Immature natural killer cell (primary cell): ENCODE measurements at places on chromosomes 4 and X.

DNA sequence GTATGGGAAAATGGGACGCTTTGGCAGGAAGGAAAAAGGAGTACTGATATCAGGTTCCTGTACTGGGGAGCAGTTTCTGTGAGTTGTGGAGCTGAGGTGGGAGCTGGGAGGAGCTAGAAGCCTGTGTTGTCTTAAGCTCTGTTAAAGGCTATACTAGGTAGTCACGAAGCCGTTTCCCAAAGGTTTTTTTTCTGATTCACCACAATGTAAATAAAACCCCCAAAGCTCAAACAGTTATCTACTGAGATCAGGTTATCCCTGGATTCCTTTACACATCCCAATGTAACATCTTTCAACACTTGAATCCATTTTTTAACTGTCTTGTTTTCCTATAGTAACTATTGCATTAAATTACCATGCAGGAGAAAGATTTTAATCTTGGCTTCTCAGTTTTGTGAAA lies 297.4 kb upstream of the SFRP2 start:
- no peak overlapping the region for H3K4me3 ChIP-seq
- H3K27ac ChIP-seq: no peak overlapping the region
- H3K36me3 ChIP-seq: no peaks in the 10 kb centered on the region
- no peak for DNase-seq
- H3K27me3 ChIP-seq: peaks cover 2% of the 10 kb centered on the region

DNA sequence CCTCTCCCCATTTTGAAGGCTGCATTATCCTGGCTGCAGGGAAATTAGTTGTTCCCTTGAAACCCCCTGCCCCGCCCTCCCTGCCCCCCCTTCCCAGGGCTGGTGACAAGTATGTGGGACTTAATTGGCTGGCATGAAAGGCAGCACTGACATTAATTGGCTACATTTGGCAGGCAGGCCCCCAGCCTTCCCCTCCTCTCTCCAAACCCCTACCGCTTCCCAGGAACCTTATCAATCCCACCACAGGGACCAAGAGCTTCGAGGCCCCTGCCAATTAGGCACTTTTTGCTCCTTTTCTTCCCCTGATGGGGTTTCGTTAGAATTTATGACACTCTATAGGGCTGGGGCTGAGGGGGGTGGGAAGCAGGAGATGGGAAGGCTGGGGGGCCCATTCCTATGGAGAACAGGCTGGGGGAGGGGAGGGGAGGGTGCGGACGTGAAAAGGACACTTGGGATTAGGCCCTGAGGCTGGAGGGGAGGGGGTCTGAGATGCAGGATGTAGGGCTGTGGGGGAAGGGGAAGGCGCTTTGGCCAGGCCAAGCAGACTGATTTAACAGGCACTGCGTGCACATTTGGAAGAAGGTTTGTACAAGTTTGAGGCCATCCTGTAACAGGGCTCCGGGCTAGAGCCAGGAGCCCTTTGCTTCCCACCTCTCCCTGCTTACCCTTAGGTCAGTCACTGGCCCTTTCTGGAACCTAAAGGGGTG lies 52.2 kb downstream of the EFNB1 start:
- no peaks in the 10 kb centered on the region for H3K4me1 ChIP-seq
- no peak overlapping the region for H3K4me3 ChIP-seq
- H3K27ac ChIP-seq: no peak overlapping the region
- H3K27me3 ChIP-seq: no peaks in the 10 kb centered on the region

DNA sequence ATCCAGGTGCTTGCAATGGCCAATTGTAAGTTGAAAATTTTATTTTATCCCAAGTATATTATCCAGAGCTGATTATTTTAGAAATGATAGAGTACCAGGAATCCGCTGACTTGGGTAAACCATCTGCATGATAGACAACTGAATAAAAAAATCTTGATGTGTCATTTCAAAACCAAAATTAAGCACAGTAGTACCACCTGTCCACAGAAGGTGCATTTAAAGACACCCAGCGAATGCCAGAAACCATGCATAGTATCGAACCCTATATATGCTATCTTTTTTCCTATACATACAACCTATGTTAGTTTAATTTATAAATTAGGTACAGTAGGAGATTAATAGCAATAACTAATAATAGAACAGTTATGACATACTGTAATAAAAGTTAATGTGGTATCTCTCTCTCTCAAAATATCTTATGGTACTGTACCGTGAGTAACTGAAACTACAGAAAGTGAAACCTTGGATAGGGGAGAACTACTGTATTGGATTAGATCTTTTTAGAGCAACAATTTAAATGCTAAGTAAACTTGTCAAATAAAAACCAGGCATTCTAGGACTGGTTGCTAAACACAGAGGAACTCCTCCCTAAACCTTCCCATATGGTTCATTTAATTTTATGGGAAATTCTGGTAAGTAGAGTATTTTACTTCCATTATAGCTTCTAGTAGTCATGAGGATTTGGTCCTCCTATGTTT lies 6.2 kb downstream of the NEIL3 start:
- no peaks in the 10 kb centered on the region for H3K36me3 ChIP-seq
- peak overlapping the region; percentile 75 for H3K4me3 ChIP-seq
- DNase-seq: no peak
- no peaks in the 10 kb centered on the region for H3K27me3 ChIP-seq
- peak overlapping the region; percentile 82 for H3K27ac ChIP-seq
- H3K4me1 ChIP-seq: peaks cover 30% of the 10 kb centered on the region

- H3K4me1 ChIP-seq: peaks cover 50% of the 10 kb centered on the region
- H3K27ac ChIP-seq: no peak overlapping the region
- no peak overlapping the region for H3K4me3 ChIP-seq
- H3K36me3 ChIP-seq: peaks cover 4% of the 10 kb centered on the region
- H3K27me3 ChIP-seq: peaks cover 3% of the 10 kb centered on the region
These were observed 159.2 kb upstream of the NDST4 start for GRCh38 chr4:115272594-115272993.

DNA sequence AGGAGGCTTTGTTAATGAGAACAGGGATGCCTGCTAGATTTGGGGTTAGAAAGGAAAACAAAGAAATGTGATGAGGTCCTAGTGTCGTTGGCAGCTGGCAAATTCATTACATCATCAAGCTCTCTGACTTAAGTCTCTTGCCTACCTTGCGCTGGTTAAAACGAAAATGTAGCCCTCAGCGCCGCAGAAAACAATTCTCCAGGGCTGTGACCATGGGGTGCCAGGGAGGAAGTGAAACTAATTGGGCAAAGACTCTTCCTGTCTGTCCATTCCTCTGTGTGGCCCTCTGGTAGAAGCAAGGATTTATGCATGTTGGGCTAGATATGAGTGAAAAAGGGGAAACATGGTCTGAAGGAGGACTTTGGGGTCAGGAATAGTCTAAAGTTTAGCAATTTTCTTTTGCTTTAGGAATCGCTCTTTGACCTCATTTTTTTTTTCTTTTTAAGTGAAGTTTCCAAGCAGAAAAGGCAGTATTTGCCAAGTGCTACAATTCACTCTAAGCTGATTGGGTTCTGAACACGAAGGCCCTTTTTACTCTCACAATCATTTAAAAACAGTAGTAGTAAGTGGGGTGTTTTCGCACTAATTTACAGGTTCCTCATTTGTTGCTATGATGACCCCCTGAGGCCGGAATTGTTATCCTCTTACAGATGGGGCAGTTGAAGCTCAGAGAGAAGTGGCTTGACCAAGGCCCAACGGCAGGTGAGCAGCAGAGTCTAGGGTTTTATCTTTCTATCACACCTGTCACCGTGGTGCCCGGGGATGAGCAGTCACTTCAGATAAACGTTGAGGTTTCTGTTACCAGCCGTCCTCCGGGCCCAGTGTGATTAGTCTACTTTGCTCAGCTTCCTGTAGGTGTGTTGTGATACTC lies 27.3 kb upstream of the CHRNA9 start:
- H3K27me3 ChIP-seq: peaks cover 7% of the 10 kb centered on the region
- H3K4me1 ChIP-seq: peaks cover 66% of the 10 kb centered on the region
- DNase-seq: peak; percentile 52
- H3K36me3 ChIP-seq: no peaks in the 10 kb centered on the region

DNA sequence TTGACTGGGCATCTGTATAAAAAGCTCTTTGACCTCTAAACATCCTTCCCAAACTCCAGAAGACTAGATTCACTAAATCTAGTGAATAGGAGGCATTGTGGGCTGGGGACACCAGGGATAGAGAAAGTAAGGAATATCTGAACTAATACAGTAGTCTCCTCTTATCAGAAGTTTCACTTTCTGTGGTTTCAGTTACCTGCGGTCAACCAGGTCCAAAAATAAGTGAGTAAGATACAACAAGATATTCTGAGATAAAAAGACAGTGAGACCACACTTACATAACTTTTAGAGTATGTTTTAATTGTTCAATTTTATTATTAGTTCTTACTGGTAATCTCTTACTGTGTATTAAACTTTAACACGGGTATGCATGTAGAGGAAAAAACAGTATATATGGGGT lies 376.5 kb downstream of the HNRNPD start:
- H3K4me3 ChIP-seq: no peak overlapping the region
- no peaks in the 10 kb centered on the region for H3K27me3 ChIP-seq
- H3K36me3 ChIP-seq: no peaks in the 10 kb centered on the region
- no peaks in the 10 kb centered on the region for H3K4me1 ChIP-seq
- no peak overlapping the region for H3K27ac ChIP-seq
- no peak for DNase-seq

DNA sequence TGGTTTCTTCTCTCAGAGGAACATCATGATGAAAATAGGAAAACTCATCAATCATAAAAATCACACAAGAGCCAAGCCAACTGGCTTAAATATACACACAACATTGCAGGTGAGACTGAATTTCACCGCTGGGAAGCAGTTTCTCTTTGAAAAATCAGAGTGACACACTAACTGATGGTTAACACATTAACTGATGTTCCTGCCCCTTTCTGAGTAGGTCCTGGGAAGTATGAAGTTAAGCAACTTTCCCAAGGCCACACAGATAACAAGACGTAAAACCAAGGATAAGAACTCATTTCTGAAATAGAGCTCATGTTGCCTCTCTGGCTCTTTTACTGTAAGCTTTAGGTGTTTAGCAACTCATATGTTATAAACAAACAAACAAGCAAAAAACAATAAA lies 813.7 kb upstream of the HS3ST1 start:
- peaks cover 4% of the 10 kb centered on the region for H3K36me3 ChIP-seq
- H3K4me3 ChIP-seq: no peak overlapping the region
- H3K27me3 ChIP-seq: no peaks in the 10 kb centered on the region

DNA sequence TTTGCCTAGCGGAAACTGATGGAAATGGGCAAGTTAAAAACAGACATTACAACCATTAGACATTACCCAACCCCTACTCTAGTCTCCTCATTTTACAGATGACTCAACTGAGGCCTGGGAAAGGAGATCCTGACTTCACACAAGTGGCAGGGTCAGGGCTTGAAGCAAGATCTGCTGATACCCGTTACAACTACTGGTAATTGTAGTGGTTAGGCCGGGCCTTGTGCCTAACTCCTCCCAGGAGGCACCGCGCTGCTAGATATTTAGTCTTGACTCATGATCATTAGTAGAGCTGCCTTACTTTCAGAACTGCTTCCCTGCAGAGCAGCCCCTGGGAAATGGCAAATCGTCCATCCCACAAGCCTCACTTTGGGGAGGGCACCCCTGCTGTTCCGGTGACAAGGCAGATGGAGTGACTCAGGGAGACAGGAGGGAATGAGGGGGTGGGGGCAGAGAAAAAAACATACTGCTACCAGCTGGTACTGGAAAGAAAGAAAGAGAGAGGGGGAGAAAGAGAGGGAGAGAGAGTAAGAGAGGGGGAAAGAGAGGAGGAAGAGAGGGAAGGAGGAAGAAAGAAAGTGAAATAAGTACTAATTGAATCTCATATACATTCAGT lies 12.2 kb downstream of the ARHGEF6 start:
- no peak for DNase-seq

DNA sequence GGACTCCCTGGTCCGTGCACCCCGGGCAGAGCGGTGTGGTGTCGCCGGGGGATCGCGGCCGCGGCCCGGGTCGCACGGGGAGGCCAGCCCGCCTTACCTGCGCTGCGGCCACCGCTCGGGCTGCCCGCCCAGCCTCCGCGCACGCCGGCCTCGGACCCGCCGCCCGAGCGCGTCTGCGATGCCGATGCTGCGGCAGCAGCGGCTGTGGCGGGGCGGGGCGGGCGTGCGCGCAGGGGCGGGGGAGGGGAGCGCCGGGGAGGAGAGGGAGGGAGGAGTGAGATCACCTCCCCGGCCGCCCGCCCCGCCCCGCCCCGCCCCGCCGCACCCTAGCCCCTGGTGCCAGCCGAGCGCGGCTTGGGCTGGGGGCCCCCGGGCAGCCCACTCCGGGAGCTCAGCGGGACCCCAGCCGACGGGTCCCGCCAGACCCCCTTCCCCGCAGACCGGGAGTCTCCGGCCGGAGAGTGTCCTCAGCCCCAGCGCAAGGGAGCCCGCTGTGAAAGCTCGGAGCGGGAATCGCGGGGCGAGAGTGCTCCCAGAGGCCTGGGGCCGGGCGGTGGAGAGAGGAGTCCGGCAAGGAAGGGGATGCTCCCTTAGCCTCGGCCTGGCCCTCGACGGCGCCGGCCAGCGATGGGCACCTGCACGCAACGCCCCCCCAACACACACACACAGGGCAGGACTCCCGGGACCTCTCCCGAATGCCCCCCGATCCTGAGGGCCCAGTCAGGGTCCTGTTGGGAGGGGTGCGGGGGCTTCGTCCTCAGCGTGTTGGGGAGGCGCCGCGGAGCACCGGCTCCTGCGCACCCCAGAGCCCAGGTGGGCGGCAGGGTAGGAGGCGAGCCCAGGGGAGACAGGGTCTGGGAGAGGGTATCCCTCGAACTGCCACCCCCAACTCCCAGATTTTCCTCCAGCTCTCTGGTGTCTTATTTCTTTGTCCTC lies at the start of gene L1CAM:
Gene L1CAM (minus strand): TSS at position 206 of the 936 bp plus-strand sequence. CDS start 10,337 bp downstream, outside the sequence.
- DNase-seq: no peak
- peaks cover 9% of the 10 kb centered on the region for H3K27me3 ChIP-seq
- no peak within 1 kb of the TSS for H3K27ac ChIP-seq
- H3K4me3 ChIP-seq: peak within 1 kb of the TSS; percentile 29

- H3K4me1 ChIP-seq: no peaks in the 10 kb centered on the region
- no peaks in the 10 kb centered on the region for H3K36me3 ChIP-seq
- no peak for DNase-seq
These were observed 39.5 kb downstream of the PCDH10 start for GRCh38 chr4:133188433-133189146.

DNA sequence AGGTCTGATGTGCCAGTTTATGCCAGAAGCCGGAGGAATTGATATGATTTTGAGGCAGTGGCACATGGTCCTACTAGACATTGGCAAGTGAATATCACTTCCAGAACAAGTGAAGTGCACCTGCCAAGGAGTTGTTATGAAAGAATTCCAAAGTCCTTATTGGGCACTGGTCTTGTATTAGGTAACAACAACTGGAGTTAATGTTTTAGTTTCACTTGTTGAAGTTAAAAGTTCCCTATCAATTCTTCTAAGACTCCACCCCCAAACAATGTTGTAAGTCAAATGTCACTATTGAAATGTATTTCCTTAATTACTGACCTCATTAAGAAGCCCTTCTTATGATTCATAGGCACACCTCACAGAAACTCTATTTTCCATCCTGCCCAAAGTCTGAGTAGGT lies 3.1 kb downstream of the TET2 start:
- peak overlapping the region; percentile 2 for H3K4me3 ChIP-seq
- DNase-seq: no peak
- H3K4me1 ChIP-seq: peaks cover 72% of the 10 kb centered on the region
- peak overlapping the region; percentile 38 for H3K27ac ChIP-seq
- H3K36me3 ChIP-seq: no peaks in the 10 kb centered on the region

- H3K27me3 ChIP-seq: peaks cover 1% of the 10 kb centered on the region
- DNase-seq: no peak
- no peak overlapping the region for H3K4me3 ChIP-seq
- no peaks in the 10 kb centered on the region for H3K36me3 ChIP-seq
These were observed 57.0 kb downstream of the TRIML1 start for GRCh38 chr4:188196134-188196735.
